ENCODE measurements at places on chromosomes 1 and 21.
A peak's percentile ranks its signal among the peaks of the same experiment; 100 is the strongest.

- no peak for DNase-seq
These were observed 177.7 kb upstream of the GORAB start for GRCh38 chr1:170354246-170354645.

DNA sequence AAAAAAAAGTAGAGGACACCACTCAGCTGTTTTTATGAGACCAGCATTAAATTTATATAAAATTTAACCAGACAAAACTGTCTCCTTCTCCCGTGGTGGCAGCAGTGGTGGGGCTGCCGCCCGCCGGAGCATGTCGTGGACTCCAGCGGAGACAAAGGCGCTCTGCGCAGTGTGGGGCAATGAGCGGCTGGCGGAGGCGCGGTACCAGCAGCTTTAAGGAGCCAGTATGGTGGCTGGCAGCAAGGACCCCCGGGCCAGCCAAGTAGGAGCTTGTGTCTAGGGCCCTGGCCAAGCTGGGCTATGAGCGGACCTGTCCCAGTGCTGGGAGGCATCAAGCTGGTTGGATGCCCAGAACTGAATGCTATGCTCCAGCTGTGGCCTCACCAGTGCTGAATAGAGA, 2102.9 kb downstream of the NCAM2 start:
- DNase-seq, result no peak

GRCh38 chr1:206583707-206584648, 28.3 kb downstream of the EIF2D start:
- DNase-seq, result peak; percentile 82

DNA sequence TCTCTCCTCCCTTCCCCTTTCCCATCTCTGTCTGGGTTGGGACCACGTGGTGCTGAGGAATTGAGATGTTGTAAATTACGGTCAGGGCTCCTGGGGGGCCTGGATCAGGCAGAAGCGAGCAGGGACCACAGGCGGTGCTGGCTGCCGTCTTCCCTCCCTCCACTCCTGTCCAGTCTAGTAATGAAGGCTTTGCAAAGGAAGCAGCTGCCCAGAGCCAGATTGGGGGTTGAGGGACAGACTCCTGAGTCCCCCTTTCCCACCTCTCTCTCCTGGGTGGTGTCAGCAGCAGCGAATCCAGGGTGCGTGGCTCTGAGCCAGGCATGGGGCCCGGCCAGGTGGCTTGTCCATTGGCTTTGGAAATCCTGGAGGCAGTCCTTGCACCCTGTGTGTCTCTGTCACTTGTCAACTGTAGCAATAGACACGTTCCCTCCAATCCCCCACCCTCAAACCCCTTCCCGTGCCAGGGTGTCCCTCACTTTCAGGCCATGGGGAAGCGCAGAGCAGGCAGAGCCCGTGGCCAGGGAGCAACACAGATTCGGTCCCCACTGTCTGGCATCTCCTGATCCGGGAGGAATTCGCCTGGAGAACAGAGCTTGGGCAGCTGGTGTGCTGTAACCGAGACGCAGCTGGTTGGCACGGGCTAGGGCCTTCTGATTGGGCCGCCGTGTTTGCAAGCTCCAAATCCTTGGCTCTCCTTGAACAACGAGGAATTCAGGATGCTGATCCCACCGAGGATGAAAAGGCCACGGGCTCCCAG, 64.8 kb upstream of the WNT4 start:
- DNase-seq, result no peak

GRCh38 chr1:220880726-220881506, 1.7 kb downstream of the HLX start:
- DNase-seq, result peak; percentile 69

DNA sequence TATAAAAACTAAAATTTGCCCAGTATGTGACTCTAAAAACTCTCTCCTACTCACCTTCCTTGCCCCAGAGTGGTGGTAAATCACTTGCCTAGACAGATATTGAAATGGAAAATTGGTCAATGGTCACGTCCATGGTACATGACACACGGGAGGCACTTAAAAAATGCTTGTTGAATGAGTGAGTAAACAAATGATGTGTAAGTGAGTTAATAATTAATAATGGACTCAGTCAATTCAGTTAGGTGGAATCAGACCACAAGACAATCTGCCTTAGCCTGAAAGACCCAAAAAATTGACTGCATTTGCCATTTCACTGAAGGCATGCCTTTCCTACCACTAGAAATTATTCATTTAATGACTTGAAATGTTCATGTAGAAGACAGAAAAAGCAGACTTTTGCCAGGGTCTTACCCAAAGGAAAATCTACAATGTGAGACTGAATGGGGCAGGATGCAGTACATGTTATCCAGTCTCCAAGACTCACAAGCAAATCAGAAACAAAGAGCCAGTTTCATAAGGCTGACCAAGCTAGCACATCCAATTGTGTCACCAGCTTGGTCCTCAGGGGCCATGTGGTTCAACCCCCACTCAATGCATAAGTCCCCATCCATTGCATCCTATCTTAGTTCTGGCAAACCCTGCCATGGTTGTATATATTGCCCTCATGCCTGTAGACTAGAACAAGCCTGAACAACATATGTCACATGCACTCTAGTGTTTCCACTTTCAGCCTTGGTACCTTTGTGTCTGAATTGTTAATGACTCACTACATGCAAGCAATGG, 73.6 kb downstream of the TBX15 start:
- no peak for DNase-seq

DNA sequence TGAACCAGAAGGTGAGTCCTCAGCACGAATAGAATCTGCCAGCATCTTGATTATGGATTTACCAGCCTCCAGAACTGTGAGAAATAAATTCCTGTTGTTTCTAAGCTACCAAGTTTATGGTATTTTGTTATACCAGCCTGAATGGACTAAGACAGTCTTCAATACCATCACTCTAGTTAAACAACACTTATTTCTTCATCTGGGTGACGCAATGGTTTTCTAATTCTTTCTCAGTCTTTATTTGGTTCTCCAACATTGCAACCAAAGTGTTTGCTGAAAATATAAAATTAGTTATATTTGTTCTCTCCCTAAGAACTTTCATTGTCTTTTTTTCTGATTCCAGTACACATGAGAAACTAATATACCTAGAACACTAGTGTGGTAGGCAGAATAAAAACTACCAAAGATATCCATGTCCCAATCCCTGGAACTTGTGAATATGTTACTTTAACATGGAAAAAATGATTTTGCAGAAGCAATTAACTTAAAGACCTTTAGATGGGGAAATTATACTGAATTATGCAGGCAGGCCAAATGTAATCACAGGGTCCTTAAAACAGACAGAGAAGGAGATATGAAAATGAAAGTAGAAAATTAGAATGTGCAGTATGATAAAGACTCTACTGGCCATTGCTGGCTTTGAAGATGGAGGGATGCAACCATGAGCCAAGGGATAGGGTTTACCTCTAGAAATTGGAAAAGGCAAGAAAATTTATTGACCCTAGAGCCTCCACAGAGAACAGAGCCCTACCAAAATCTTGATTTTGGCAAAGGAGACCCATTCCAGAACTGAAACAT, 1115.1 kb downstream of the PLA2G4A start:
- no peak for DNase-seq

GRCh38 chr21:35724156-35724555, 336.2 kb downstream of the SETD4 start:
- DNase-seq, result no peak

DNA sequence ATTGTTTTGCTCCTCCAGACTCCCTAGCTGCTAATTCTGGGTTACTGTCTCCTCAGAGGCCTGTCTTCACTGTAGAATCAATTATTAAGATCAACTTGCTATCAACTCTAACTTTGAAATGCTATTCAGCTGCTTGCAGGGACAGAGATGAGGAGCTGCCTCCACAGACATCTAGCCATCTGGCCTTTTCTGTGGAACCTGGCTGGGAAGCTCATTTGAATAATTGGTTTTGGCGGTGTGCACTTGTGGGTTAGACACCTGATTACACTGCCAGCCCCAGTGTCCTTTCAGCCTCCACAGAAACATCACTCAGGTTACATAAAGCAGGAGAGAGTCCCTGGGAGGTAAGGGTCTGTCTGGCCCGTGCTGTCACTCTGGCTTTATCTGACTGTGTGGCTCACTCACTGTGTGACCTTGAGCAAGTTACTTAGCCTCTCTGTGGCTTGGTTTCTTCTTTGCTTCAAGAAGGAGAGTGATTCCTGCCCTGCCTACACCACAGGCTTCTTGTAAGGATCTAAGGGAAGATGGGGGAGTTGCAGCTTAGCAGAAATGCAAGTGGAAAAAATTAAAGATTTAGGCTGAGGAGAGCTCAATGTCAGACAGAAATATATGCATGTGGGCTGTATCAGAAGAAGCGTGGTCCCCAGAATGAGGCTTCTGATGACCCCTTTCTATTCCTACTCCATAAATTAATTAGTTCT, 131.6 kb downstream of the BEND5 start:
- DNase-seq, result no peak

DNA sequence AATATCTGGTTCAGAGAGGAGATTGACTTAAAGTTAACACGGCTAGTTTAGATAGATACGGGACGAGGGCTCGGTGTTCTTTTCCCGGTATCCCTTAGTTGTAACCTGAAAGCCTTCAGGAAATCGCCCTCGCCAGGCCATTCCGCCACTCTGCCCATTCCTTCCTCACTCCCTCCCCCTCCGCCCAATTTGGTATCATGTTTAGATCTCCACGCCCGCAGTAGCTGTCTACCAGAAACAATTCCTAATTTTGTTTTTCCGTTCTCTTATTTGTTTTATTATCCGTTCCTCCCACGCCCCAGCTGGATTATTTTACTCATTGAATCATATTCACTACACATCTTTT, 685 bp upstream of the VAMP4 start:
- DNase-seq, result no peak

DNA sequence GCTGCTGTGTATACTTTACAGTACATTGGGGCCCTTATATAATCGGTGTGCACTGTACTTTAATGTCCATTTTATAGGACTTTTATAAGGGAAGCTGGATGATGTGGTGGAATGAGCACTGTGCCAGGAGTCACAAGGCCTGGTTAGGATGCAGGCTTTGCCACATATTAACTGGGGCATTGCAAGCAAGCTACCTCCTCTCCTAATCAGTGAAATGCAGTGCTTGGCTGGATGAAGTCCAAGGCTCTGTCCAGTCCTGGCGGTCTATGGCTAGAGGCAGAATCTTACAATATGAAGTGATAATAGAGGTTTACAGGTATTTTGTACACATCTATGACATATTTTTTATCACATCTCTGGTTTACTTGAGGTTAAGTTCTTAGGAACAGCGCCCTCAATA, 1.7 kb upstream of the PKP1 start:
- DNase-seq, result no peak

- no peak for DNase-seq
These were observed 54.5 kb downstream of the TNFSF4 start for GRCh38 chr1:173152598-173152997.

GRCh38 chr1:172275478-172275877, 145.0 kb upstream of the C1orf105 start:
- DNase-seq, result no peak

GRCh38 chr21:31546443-31547170, 112.9 kb upstream of the SOD1 start:
- no peak for DNase-seq

GRCh38 chr1:82318921-82319320, 518.2 kb downstream of the ADGRL2 start:
- DNase-seq, result no peak

- DNase-seq, result no peak
These were observed 37.0 kb upstream of the PUM1 start for GRCh38 chr1:31102501-31102950.

GRCh38 chr1:112997781-112998180, 41.8 kb upstream of the SLC16A1 start:
- DNase-seq, result no peak

DNA sequence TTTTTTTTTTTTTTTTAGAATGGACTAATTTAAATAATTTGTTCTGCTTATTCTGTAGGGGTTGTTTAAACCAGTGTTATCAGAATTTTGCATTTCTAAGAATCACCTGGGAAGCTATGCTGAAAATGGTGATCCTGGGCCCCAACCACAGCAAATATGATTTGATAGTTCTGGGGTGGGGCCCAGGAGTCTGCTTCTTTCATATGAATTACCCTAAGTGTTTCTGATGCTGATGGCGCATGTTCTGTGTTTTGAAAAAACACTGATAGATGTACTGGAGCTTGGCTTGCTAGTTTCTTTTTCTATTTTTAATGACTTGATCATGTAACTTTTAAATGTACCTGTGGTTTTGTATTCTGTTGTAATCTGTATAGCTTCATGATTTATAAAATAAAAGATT, 89.3 kb downstream of the CDC14A start:
- peak; percentile 84 for DNase-seq

DNA sequence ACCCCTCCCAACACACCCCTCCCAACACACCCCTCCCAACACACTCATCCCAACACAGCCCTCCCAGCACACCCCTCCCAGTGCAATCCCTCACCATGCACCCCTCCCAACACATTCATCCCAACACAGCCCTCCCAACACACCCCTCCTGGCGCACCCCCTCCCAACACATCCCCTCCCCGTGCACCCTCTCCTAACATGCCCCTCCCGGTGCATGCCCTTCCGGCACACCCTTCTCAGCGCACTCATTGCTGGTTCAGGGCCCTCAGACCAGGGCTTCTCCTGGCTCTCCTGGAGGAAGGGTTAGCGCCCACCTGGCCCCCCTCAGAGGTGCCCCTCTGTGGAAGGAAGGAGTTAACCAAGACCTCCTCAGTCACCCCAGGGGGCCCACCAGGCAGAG, 74.5 kb upstream of the ARHGEF16 start:
- DNase-seq, result no peak
